PC-9 (cell line): ENCODE measurements at places on chromosomes 12 and 14. TPM values are rescaled to one million over a fixed set of nuclear protein-coding genes. Genes with fewer than 3 reads are reported as not detected.
A peak's percentile ranks its signal among the peaks of the same experiment; 100 is the strongest.

DNA sequence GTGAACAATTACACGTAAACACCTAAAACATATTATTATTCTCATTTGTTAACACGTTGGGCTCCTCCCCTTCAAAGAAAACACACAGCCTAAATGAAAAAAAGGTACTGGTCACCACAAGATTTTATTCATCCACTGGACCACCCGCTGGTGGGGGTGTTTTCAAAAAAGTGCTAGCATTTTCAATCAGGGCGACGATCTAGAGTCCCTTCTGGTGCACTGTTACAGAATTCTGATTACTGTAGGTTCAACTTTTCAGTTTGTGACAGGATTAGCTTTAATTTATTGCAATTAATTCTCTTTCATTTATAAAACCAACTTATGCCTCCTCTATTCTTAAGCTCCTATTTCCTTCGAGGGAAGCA lies 443 bp downstream of the MAGOHB start:
- DNase-seq = no peak

- DNase-seq = no peak
Measured at GRCh38 chr12:105825141-105825540, 313.6 kb downstream of the NUAK1 start.

DNA sequence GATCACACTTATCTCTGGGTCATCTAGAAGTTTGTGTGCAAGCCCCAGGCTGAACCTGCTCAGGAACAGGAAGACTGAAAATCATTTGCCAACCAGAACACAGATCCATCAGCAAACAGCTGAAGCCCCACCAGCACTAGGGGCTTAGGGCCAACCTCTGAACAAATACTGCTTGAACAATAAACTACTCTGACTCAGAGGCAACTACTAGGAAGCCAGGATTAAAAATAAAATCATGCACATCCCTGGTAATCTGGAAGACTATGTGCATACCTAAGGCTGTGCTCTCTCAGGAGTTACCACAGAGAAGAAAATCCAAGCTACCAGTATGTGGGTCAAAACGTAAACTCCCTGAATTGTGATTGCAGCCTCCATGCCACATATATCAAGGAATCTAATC lies 15.9 kb downstream of the GALNT8 start:
- DNase-seq = no peak

DNA sequence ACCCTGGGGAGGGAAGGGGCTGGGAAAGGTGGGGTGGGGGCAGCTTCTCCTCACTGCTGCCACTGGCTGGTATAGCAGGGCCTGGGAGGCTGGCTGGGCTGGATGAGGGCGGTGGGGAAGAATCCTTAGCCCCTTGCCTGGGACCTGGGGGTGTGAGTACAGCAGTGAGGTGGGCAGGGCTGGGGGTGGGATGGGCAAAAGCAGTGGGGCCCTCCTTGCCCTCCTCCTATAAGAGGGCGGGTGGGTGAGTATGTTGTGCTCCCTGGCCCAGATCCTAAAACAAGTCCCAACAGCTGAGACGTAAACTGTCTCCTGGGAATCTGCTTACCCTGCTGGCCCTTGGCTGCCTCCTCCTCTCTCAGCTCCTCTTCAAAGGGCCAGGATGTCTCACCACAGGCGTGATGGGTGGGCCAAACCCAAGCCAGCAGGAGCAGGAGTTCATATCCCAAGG lies 2.2 kb downstream of the NCKAP5L start:
- DNase-seq = no peak

DNA sequence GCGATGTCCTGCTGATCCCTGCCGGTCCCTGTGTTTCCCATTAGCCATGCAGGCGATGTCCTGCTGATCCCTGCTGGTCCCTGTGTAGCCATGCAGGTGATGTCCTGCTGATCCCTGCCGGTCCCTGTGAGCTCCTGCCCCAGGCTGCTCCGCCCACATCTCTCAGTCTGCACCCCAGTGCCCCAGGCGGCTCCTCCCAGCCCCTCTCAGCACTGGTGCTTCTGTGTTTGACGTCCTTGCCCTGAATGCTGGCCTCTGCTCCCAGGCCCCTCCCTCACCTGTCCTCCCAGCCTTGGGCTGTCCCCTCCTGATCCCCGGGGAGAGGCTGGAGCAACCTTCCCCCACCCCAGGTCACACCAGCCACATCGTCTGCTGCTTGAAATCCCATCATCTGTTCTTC lies 41.4 kb upstream of the TEX22 start:
- no peak for DNase-seq

DNA sequence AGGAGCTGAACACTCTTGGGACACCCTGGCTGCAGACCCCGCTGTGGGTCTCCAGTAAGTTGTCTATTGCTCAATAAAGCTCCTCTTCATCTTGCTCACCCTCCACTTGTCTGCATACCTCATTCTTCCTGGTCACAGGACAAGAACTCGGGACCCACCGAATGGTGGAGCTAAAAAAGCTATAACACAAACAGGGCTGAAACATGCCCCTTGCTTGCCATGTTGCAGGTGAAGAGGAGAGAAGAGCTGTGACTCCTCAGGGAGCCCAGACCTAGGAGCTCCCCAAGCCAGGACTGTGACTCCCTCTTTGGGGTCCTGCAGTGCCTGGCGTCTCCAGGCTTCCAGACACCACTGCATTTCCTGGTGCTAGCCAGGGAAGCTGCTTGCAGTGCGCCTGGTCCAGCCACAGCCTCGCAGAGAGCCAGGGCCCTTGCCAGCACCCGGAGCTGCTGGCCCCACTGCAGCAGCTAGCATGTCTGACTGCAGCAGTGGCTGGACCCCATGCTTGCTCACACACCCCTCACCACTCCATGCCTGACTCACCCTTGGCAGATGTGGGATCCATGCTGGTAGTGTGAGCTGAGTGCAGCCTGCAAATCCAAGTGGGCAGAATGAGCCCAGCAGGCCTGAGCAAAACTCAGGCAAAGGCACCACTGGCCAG lies 37.1 kb upstream of the OR5AU1 start:
- DNase-seq = no peak

- DNase-seq = no peak
Measured at GRCh38 chr12:93536111-93536765, 36.2 kb upstream of the SOCS2 start.

DNA sequence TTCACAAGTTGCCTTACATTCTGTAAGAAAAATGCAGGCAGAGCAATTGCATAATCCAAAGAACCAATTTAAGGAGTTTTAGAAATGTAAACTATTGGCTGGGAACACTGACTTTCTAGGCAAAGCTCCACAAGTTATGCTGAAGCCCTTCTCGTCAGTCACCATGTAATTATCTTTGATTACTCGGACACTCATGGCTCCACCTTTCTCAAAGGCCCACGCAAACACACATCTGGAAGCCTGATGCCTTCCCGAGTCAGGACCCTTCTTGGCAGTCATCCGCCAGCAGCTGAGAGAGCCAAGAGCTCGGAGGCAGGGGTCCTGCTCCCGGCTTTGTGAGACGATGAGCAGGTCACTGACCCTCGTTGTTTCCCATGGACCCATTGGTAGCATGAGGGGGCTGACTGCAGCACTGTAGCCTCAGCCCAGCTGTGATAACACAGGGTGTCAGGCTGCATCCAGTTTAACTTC lies 202.2 kb downstream of the TMEM132D start:
- DNase-seq = no peak

GRCh38 chr14:61125867-61126572 lies 145.0 kb downstream of the SLC38A6 start:
- no peak for DNase-seq

- no peak for DNase-seq
Measured at GRCh38 chr14:29536886-29537511, 390.6 kb downstream of the PRKD1 start.

- peak; percentile 85 for DNase-seq
Measured at GRCh38 chr12:96501133-96501761, 11.9 kb downstream of the CFAP54 start.

SELPLG gene
- total RNA-seq = 0.35 and 0.96 TPM in 2 replicates

TEAD4 gene
- total RNA-seq = 47.7 and 56.0 TPM in 2 replicates

RTL1 gene
- not detected in 2 replicates for total RNA-seq

MIP gene
- total RNA-seq = not detected in 2 replicates

ACTN1 gene
- 314 and 323 TPM in 2 replicates for total RNA-seq

SLC10A1 gene
- not detected in 2 replicates for total RNA-seq
